ENCODE measurements at places on chromosomes 3 and 15.
A peak's percentile ranks its signal among the peaks of the same experiment; 100 is the strongest.

- DNase-seq = no peak
Measured at GRCh38 chr3:36212251-36212650, 168.1 kb upstream of the STAC start.

- no peak for DNase-seq
Measured at GRCh38 chr3:170802164-170803151, 67.5 kb downstream of the RPL22L1 start.

DNA sequence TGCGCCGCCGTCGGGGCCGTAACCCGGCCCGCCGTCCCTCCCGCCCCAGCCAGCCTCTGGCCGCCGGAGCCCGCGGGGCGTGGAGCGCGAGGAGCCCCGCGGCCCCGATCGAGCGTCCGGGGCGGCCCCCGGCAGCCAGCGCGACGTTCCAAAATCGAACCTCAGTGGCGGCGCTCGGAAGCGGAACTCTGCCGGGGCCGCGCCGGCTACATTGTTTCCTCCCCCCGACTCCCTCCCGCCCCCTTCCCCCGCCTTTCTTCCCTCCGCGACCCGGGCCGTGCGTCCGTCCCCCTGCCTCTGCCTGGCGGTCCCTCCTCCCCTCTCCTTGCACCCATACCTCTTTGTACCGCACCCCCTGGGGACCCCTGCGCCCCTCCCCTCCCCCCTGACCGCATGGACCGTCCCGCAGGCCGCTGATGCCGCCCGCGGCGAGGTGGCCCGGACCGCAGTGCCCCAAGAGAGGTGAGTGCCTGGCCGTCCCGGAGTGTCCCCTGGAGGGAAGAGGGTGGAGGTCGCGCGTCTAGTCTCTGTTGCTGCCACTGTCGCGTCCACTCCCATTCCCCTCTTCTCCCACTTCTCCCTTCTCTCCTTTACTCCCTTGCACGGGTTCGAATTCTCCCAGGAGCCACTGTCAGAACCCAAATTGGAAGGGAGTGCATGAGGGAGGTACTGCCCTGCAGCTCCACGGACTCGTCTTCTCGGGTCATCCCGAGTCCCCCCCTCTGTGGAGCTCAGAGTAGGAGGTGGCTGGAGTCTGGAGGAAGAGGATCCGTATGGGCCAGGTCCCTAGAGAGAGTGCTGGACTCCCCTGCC lies 585 bp downstream of the CSK start:
- DNase-seq = peak; percentile 56

DNA sequence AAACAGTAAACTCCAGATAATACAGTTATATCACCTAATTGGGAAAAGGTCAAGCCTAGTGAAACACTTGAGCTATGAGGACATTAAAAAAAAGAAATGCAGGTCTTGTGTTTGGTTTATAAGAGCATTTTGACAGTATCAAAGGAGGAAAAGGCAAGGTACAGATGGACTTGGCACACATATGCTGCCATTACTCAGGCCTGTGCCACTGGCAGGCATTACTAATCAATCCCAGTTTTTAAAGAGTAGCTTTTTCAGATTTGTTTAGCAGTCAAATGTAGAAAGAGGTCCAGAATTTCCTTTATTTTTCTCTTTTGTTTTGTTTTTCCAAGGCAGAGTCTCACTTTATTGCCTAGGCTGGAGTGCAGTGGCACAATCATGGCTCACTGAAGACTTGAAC lies 38.9 kb downstream of the MDFIC2 start:
- no peak for DNase-seq

- DNase-seq = no peak
Measured at GRCh38 chr3:196275126-196275525, 12.4 kb downstream of the PCYT1A start.

DNA sequence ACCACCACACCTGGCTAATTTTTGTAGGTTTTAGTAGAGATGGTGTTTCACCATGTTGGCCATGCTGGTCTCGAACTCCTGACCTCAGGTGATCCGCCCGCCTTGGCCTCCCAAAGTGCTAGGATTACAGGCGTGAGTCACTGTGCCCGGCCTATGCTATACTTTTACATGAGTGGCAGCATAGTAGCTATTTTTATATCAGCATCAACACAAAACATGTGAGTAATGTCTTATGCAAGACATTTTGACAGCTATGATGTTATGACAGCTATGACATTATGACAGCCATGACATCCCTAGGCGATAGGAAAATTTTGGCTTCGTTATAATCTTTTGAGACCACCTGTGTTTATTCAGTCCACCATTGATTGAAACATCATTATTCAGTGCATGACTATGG lies 4.1 kb upstream of the NAALADL2 start:
- DNase-seq = no peak

GRCh38 chr15:100112636-100113305 lies 229.0 kb downstream of the ADAMTS17 start:
- no peak for DNase-seq

DNA sequence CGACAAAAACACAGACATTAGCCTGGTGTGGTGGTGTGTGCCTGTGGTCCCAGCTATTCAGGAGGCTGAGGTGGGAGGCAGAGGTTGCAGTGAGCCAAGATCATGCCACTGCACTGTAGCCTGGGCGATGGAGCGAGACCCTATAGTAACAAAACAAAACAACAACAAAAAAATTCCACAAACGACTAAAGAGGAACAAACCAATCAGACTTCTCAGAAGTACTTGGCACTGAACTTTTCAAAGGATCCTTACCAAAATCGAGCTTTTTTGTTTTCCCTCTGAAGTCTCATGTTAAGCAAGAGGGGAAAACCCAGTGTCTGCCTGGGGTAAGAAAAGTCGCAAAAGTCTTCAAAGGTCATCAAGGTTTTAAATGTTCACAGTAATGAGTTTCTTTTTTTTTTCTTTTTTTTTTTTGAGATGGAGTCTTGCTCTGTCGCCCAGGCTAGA lies 30.1 kb upstream of the TFRC start:
- DNase-seq = no peak

DNA sequence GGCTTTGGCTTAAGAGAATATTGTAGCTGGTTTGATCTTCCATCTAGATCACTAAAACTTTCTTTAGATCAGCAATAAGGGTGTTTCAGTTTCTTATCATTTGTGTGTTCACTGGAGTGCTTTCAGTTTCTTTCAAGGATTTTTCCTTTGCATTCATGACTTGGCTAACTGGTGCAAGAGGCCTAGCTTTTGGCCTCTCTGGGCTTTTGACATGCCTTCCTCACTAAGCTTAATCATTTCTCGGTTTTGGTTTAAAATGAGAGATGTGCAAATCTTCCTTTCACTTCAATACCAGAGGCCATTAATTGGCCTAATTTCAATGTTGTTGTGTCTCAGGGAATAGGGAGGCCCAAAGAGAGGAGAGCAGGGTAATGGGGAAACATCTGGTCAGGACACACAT lies 30.3 kb upstream of the CCNB2 start:
- no peak for DNase-seq

DNA sequence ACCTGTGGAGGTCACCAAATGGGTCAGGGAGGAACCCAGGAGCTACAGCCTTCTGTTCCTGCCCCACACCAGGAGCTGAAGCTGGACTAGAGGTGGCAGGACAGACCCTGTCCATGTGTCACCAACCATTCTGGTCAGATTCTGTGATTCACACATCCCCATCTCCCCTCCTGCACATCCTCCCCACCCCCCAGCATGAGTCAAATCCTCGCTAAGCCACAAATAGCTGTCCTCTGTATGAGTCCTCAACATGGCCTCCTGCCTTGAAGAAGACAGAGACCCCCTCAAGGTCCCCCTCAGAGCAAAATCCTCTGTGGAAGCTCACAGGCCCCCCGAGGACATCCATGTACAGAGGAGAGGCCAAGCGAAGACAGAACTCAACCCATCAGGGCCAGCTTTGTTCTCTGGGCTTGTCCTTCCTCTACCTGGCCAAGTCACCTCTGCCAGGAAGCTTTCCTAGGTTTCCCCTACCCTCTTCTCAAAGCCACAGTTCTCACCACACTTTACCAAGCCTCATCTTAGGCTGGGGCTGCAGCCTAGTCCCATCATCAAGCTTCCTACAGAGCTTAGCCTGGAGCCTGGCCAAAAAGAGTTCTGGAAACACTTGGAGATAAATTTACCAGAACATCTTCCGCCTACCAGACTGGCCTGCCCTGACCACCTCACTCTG lies 17.1 kb downstream of the CACNA2D2 start:
- DNase-seq = no peak

- DNase-seq = no peak
Measured at GRCh38 chr15:63372018-63372705, 9.5 kb downstream of the CA12 start.

DNA sequence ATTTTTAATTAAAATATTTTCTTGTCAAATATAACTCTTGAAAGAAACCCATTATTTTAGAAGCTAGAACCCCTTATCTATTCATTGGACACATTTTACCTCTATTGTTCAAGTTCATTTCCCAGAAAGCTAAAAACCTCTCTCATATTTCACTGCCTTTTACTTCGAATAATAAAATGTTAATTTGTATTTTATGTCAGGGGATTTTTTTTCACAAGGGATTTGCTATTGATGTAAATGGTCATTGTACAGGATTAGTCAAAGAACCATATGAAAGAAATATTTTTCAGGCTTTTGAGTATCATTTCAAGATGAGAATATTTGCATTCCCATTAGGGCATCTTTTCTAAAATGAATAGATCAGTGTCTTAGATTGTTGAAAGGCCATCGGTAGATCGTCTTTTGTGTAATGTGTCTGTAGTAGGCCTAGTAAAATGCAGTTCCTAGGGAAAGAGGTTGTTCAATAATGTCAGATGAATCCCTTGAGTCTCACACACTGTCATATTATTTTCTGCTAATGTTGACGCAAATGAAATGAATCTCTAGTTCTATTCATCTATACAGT lies 114.5 kb downstream of the ROBO1 start:
- DNase-seq = no peak

GRCh38 chr3:165256554-165257065 lies 60.4 kb upstream of the SLITRK3 start:
- no peak for DNase-seq

Measured in T-helper 22 cell (primary cell).